Mesenchymal stem cell (in vitro differentiated cells and primary cell): ENCODE measurements at places on chromosomes 4 and X.

GRCh38 chr4:155402941-155403340, 26.2 kb upstream of the MAP9 start:
- DNase-seq: no peak

DNA sequence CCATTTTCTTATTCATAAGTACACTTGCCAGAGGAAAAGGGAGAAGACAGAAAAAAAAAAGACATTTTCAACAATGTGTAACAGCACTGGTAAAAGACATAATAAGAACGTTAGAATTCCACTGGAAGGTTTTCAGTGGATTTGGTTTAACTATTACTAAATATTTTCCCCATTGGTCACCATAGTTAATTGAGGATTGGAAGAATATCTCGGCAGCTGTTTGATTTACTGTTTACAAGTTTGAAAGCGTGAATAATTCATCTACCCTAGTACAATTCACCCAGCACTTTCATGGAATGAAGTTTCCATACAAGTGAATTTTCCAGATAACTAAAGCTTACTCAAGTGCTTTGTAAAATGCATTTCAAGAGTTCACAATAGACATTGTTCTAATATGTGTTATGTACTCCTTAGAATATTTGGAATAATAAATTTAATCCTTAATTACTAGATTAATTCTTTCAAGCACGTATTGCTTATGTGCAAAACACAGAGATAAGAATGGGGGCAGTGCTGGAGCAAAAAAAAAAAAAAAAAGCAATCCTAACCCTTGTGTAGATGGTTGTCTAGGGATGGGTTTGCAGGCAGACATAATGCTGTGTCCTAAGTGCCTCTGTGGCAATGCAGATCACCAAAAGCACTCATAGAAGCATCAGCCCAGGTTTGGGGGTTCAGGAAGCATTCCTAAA, 57.1 kb downstream of the ENPEP start:
- peak; percentile 47 for DNase-seq

DNA sequence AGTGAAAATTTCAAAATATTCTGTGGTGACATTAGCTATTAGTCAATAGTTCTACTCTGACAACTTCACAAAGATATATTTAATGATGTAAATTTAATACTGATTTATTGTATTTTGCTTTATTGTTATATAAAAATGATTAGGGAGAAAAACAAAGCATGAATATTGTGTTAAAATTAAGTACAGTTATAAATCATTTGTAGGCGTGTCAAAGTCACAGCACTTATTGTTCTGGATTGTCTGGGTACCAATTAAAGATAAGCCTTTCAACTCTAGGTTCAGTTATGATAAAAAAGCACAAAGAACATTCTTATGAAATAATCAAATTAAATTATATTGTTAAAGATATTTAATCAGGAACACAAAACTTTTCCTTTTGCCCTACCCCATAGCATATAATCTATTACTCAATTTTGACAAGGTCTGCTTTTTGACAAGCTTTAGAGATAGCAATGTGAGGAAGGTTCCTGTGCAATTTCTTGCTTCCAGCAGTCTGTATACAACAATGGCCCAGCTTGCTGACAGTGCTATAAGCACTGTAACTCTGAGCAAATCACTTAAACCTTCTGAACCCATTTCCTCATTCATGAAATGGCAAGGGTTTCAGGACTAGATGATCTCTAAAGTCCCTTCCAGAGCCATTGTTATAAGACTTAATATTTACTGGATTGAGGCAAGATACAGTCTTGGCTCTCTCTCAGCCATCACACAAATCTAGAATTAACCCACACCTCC, 910.3 kb upstream of the LCORL start:
- no peak for DNase-seq

DNA sequence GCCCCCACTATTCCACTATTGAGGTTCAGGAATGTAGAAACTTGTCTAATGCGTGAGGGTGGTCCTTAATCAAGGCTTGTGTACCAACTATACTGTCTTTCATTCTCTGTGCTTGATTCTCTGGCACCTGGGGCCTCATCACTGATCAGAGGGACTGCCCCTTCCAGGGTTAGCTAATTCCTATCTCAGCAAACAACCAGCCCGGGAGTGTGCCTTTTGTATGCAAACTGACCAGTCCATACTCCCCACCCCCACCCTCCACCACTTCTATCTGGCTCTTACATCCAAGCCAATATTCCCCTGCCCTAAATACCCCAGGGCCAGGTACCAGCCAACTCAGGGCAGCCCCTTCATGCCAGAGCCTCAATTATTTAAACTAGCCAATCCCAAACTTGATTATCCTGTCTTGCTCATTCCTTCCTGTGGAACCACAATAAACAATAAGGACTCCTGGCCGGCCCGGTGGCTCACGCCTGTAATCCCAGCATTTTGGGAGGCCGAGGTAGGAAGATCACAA, 59.3 kb downstream of the FTHL17 start:
- no peak for DNase-seq

DNA sequence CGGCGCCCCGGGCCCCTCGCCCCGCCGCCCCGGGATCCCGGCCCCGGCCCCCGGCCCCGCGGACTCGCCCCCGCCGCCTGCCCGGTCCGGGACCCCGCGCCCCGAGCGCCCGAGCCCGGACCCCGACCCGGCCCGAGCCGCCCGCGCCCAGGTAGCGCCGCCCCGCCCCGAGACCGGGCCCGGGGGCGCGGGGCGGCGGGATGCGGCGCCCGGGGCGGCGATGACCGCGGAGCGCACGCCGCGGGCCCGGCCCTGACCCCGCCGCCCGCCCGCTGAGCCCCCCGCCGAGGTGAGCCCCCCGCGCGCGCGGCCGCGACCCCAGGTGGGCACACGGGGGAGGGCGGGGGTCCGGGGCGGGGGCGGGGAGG, 224 bp downstream of the FGFRL1 start:
- DNase-seq: no peak

DNA sequence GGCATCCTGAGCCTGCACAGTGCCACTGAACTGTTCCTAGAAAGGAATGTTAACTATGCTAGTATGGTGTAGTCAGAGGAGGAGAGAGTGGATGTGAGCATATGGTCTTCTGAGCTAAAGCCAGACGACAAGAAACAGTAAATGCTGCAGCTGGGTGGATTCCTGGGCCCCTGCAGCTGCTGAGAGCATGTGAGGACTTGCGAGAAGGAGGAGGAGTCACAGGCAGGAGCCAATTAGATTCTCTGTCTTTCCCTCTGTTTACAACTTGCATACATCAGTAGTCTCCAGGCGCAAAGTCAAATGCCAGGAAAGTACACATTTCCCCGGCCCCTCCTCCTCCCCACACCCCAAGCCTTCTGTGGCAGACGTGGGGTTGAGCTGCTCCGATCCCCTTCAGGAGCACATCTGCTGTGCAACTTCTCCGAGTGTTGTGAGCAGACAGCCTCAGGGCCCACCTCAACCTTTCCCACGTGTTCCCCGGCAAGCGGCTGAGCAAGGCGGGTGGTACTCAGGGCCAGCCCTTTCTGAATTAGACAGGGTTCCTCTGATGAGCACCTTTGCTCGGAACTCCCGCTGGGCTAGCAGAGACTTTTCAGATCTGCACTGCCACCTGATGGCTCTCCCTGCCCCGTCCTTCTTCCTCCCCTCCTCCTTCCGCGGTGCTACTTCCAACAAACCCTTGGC, 108.7 kb upstream of the ATP6AP2 start:
- DNase-seq: peak; percentile 88

DNA sequence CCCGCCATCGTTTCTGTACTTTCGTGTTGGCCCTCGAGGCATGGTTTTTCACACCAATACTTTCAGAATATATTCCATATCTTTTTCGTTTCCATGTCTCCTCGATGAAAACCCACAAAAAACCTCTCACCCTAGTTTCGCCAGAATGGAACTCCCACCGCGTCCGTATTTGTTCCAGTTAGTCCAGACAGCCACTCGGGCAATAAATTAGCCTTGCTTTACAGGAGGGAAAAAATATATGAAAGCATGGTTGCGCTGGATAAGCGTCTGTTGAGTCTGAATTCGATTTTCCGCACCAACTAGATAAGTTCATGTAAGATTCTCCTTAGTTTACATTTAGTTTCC, 550 bp upstream of the CHM start:
- DNase-seq: no peak

- DNase-seq: no peak
Observed at GRCh38 chrX:47228550-47229270, 4.1 kb upstream of the USP11 start.

- DNase-seq: peak; percentile 85
Observed at GRCh38 chr4:129095811-129096454, at the start of gene C4orf33. TSS of gene C4orf33 (plus strand) at chr4:129096152. CDS start at chr4:129102611, 6,459 bp downstream.

DNA sequence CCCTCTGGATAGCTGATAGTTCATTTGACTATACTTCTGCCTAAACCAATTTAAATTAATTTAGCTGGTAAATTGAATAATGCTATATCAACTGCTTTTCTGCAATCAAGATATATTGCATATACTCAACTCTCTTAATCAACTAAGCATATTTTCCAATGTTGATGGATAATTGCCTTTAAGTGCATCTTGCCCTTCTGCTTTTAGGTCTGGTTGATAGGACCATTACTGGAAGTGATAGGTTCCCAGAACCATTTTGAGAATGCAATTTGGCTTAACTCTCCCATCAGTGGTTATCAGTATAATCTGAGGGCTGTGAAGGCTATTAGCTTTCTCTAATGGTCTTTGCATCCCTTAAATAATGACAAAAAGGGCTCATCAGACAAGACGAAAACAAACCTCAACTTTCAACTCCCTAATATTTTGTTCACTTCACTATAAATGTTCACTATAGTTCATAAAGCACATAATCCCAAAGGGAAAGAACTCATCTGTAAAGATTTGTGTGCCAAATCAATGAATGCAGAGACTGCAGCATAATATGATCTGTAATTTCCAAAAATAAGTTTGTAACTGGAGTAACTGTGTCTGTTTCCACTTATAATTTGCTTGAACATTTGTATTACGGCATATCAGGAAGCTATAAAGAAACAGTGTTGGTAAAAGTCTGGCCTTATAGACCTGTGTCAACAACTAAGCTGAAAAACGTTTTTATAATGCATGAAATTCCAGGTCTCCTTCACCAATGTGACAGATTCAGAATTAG, 273.6 kb downstream of the FBXO8 start:
- DNase-seq: no peak

DNA sequence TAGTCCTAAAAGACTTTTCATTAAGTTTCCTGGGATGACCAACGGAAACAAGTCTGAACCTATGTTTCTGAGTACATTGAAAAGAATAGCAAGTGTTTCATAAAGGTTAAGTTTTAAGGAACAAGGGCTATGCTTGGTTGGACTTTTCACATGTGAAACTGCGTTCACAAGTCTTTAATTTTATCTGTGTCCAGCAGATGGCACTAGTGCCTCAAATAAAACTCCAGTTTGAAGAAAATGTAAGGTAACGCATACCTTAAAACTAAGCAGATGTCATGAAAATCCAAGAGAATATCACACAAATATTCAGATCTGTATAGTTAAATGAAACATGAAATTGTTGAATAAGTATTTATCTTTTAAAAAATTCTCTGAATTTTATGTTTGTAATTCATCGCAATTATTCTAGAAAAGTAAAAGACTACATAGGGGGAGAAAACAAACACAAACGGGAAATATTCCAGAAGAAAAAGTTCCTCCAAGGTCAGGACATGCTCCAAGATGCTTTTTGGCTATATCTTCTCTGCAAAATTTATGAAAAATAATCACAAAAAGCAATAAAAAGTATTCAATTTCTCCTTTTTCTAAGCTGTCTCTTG, 89.6 kb upstream of the MAD2L1 start:
- DNase-seq: peak; percentile 69
